Glomerular endothelial cell (primary cell): ENCODE measurements at places on chromosomes 2 and 18.

- DNase-seq = no peak
These were observed 336 bp downstream of the THNSL2 start for GRCh38 chr2:88170472-88170892.

DNA sequence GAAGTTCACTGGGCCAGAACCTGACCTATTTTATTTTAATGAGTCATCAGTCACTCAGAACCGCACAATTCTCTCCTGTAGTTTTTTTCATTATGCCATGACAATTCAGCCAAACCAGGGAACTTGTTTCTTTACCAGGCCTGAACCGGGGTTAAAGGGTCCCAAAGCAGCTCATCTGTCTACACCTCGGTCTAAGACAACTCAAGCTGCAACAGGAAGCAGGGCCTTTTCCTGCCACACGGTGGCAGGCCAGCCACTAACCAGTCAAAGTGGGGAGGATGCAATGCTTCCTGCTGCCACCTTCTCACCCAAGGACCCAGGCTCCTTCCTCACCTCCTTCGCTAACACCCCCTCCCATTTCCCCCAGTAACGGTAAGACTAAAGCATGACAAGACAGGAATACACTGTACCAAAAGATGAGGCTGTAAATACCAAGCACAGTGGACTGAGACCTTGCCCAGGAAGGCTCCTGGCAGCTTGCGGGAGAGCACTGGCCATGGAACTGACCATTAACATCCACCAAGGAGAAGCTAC lies 56.7 kb upstream of the ACKR3 start:
- no peak for DNase-seq

- DNase-seq = no peak
These were observed 140.3 kb downstream of the NRP2 start for GRCh38 chr2:205822579-205822978.

GRCh38 chr2:145067549-145068030 lies 547.7 kb upstream of the ZEB2 start:
- DNase-seq = no peak

- DNase-seq = no peak
These were observed 25.3 kb downstream of the ITM2C start for GRCh38 chr2:230889911-230890601.

DNA sequence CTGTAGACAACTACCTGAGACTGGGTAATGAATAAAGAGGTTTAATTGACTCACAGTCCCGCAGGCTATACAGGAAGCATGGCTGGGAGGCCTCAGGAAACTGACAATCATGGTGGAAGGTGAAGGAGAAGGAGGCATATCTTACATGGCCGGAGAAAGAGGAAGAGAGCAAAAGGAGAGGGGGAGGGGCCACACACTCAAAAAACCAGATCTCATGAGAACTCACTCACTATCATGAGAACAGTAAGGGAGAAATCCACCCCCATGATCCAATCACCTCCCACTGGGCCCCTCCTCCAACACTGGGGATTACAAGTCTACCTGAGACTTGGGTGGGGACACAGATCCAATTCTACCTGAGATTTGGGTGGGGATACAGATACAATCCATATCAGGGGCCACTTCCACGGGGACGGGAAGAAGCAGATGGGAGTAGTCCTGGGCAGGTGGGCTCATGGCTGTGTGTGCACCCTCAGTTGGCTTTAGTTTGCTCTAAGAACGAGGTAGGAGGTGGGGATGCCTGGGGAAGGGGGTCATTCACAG lies 9.9 kb downstream of the MAB21L4 start:
- DNase-seq = no peak

- DNase-seq = peak; percentile 20
These were observed 213.6 kb downstream of the TNS1 start for GRCh38 chr2:217789003-217789735.
